T-helper 2 cell (primary cell): ENCODE measurements at places on chromosomes 11 and 22.

- DNase-seq = no peak
These were observed 2.3 kb downstream of the DMC1 start for GRCh38 chr22:38567531-38568285.

- DNase-seq = no peak
These were observed 5.2 kb upstream of the EHD1 start for GRCh38 chr11:64883575-64883974.

DNA sequence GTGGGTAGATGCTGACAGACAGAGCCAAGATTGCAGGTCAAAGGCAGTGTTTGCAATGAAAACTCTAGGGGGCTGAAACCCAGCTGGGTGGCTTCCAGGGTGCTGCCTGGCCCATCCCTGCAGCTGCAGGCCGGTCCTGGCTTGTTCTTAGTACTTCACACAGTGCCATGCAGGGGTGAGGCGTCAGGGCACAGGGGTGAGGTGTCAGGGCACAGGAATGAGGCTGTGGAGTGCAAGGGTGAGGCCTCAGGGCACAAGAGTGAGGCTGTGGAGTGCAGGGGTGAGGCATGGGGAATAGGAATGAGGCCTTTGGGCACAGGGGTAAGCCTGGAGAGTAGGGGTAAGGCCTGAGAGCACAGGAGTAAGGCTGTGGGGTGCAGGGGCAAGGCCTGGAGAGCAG lies 337.6 kb downstream of the TBC1D22A start:
- no peak for DNase-seq

GRCh38 chr22:35725521-35725920 lies 7.8 kb downstream of the APOL5 start:
- no peak for DNase-seq

DNA sequence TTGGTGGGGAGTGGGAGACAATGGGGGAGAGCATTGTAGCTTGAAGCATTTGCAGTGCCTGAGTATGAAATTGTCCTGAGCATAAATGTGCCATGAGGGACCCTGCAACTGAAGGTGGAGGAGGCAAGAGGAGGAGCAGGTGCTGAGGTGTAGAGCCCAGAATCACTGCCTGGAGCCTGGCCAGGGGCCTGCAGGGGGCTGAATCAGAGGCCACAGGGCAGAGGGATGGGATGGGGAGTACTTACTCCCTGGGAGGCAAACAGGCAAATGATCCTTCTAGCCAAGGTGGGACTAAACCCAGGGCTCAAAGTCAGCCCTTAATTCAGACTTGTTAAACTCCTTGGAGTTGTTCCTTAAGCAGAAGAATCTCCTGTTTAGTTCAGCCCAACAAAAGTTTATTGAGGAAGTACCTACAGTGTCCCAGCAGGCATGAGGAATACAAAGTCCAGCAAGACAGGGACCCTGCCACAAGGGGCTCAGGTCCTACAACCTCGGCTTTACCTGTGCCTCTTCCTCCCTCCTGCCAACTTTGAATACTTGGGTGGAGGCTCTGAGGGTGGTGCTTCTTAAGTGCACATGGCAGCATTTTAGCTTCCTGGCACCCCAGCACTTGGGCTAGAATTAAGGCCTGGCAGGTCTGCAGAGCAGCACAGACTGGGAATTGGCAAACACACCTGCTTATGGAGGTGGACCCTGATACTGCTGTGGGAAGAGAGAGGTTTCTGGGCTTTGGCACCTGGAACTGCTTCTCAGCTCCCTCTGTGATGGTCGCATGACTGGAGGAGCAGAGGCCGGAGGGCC lies 20.0 kb downstream of the MICAL2 start:
- no peak for DNase-seq

DNA sequence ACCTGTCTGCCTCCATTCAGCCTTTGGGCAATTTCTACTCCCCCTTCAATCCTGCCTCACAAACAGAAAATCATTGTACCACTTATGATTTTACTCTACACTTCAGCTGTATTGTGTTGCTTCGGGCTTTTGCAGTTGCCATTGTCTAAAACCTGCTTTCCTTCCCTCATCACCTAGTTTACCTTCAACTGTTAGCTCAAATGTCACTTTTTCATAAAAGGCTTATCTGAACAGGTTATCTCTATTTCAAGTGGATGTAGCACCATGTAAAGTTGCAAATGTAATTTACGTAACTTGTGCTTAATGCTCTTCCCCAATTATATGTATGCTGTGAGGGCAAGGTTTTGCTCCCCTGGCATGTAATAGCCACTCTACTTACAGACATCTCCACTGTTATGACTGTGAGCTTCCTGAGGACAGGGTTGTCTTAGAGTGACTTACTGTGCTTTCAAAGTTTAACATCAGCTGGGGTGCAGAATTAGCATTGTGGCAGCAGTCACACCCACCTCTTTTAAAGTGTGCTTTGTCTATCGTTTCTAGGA lies 5.4 kb downstream of the RPS25 start:
- no peak for DNase-seq

DNA sequence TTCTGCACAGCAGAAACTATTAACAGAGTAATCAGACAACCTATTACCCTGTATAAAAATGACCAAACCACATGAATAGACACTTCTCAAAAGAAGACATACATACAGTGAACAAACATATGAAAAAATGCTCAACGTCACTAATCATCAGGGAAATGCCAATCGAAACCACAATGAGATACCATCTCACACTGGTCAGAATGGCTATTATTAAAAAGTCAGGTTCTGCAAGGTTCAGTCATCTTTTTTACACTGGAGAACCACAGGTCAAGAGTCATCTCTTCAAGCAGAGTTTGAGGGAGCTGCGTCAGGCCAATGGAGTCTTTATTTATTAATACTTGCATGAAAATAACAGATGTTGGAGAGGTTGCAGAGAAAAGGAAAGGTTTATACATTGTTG lies 40.4 kb downstream of the RCN1 start:
- DNase-seq = no peak
